ENCODE measurements at places on chromosomes 7 and 10. TPM values are rescaled to one million over a fixed set of nuclear protein-coding genes. Genes with fewer than 3 reads are reported as not detected.

- DNase-seq, result no peak
These were observed 37.1 kb upstream of the SLF2 start for GRCh38 chr10:100875484-100876166.

- DNase-seq, result no peak
These were observed 634.4 kb upstream of the POT1 start for GRCh38 chr7:125563964-125564529.

GRCh38 chr7:1945558-1945957 is 275.5 kb downstream of the ELFN1 start:
- DNase-seq, result no peak

DNA sequence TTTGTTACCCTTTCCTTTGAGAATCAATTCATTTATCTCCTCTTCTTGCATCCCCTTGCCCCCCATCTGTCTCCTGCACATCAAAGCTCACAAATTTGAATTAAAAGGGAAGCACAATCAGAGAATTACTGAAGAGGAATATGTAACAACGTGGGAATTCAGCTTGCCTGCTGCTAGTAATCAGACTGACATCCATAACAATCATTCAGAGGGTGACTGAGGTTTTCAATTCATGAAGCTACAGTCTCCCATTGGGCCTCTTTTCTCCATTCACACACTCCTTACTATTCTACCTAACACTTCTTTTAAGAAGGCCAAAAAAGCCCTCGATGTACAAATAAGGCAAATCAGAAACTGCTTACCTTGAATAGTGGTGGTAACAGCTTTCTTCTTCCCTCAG is 24.3 kb upstream of the DNA2 start:
- DNase-seq, result peak; percentile 44

DNA sequence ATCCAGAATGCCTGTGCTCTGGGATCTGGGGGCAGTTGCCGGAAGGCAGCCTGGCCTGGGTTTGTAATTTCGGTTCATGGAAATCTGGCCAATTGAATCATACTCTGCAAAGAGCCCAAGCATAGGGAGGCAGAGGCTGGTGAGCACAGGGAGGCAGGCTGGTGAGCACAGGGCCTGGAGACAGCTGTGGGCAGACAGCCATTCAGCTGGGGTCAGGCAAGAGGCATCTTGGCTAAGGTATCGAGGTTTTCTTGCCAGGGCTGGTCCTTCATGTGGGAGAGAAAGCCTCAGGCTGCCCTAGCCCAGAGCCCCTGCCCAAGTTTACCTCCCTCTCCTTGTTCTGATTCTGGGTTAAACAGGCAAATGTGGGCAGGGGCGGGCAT is 63.7 kb upstream of the BAIAP2L1 start:
- no peak for DNase-seq

GRCh38 chr7:10022957-10023356 is 950.7 kb upstream of the PHF14 start:
- peak; percentile 3 for DNase-seq

DNA sequence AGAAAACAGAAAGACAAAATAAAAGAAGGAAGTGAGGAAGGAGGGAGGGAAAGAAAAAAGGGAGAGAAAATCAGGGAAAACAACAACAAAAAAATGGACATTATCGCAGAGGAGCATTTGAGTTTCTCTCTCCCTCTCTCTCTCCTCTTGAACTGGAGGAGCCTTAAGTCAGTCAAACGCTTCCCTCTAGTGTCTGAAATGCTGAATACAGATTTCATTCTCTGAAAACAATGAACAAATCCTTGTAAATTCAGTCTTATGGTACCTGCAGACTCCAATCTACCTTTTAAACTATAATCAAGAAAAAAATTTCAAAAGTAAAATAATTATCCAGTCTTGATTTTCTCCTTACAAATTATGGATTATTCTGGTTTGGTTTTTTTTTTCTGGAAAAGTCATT is 89.2 kb upstream of the PFKP start:
- DNase-seq, result peak; percentile 68

- DNase-seq, result no peak
These were observed 445.7 kb upstream of the FOXK1 start for GRCh38 chr7:4236389-4236788.

- peak; percentile 88 for DNase-seq
These were observed at the start of gene SLC18A3 for GRCh38 chr10:49610114-49610457. Gene SLC18A3 (plus strand): TSS chr10:49610310. CDS start chr10:49610741, 431 bp downstream.

- no peak for DNase-seq
These were observed 72.6 kb upstream of the OPALIN start for GRCh38 chr10:96431211-96431970.

The NUTM2D gene
- total RNA-seq, result 1.4 TPM

The MNX1 gene
- 1.2 TPM for total RNA-seq

The OPALIN gene
- not detected for total RNA-seq

The PDE6C gene
- not detected for total RNA-seq

The MYO3A gene
- 4.8 TPM for total RNA-seq

The DBNL gene
- total RNA-seq, result 43.0 TPM

The SFRP5 gene
- total RNA-seq, result 1.9 TPM

Data from H7 (cell line).